ENCODE measurements at places on chromosomes 12 and 14. TPM values are rescaled to one million over a fixed set of nuclear protein-coding genes. Genes with fewer than 3 reads are reported as not detected.

GPR132 gene
- polyA plus RNA-seq = not detected

KRT85 gene
- polyA plus RNA-seq = not detected

LHX5 gene
- not detected for polyA plus RNA-seq

PLA2G1B gene
- not detected for polyA plus RNA-seq

SLC17A8 gene
- not detected for polyA plus RNA-seq

AKAP5 gene
- polyA plus RNA-seq = 0.28 TPM

OR6C2 gene
- not detected for polyA plus RNA-seq

DNA sequence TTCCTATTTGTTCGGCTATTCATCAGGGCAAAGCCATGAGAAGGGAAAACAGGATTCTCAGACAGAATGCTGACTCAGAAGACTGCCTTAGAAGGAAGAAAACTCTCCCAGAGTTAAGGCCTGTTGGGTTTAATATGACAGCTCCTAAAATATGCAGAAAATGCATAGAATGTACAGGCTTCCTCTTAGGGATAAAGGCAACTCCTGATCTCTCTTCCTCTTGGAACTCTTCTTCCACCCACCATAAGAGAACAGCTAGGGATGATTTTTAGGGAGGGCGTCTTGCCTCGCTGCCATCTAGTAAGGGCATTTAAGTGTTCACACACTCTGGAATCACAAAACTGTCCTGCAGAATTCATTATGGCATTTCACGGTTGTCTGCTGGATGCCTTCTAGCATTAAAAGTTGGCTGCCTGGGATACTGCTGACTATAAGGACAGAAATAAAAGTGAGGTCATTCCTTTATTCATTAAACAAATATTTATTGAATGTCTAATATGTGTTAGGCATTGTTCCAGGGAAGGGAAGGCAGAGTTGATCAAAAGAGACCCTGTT is 73.7 kb downstream of the DCAF5 start:
- DNase-seq = no peak
- H3K4me3 ChIP-seq = no peak overlapping the region
- peaks cover 21% of the 10 kb centered on the region for H3K36me3 ChIP-seq

DNA sequence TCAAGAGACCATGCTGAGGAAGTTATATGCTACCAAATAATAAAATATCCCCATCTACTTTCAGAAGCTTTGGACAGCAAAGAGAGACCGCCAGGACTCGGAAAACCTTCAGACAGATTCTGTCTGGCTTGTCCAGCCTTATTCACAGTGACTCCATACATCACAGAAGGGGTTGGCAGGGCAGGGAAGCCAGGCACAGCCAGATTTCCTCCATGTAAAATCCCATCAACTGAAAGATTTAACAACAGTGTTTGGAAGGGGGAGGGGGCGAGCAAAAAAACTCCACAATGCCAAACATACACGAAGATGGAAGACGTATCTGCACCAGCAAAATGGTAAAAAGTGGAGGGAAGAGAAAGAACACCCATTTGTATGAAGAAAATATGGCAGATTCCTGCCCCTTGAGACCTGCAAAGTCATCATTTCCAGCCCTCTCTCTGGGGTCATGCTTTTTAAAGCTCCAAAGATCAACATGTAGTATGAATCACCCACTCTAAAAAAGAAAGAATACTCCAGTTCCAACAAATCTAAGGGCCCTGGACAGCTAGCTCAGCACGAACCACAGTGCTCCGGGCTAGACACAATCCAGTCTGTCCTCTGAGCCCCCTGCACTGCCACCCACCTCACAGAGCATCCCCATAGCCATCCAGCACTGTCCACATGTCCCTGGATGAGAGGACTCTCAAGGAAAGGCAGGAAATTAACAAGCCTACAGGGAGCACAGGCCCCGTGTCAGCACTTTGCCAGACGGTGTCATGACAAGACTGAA is 116.4 kb downstream of the DICER1 start:
- H3K27ac ChIP-seq = no peak overlapping the region
- no peaks in the 10 kb centered on the region for H3K36me3 ChIP-seq
- no peak overlapping the region for H3K4me3 ChIP-seq
- H3K27me3 ChIP-seq = no peaks in the 10 kb centered on the region

GRCh38 chr12:131208425-131208824 is 254.7 kb downstream of the ADGRD1 start:
- no peak overlapping the region for H3K27ac ChIP-seq
- H3K4me1 ChIP-seq = no peaks in the 10 kb centered on the region
- H3K27me3 ChIP-seq = no peaks in the 10 kb centered on the region
- DNase-seq = no peak

GRCh38 chr12:129109174-129110001 is 256.1 kb downstream of the GLT1D1 start:
- H3K27ac ChIP-seq = no peak overlapping the region
- H3K36me3 ChIP-seq = no peaks in the 10 kb centered on the region
- no peak overlapping the region for H3K4me3 ChIP-seq
- no peaks in the 10 kb centered on the region for H3K27me3 ChIP-seq
- no peak for DNase-seq

DNA sequence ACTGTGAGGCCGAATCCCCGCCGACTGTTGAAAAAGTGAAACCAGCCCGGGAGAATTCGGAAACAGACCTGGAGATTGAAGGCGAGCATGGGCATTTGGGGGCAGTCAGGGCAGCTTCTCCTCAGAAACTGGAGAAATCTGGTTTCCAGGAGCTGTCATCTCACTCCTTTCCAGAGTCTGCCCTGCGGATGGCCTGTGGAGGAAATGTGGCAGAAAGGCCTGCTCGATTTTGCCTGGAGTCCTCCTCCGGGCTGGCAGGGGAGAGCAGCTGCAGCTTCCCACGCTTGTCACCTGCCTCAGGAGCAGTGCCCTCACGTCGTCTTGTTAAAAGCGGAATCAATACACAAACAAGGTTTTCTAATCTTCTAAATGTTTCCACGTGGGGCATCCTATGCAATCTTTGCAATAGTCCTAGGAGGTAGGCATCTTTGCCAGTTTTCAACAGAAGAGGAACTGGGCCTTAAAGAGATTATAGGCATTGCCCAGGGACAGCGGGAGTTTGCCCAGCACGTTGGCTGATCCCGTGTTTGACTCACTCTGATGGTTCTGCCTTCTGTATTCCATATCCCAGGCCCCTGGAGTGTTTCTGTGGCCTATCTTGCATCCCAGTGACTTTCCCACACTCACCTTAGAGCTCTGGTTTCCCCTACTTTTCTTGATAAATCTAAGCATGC is 2.3 kb downstream of the LRRC74A start:
- no peak overlapping the region for H3K27ac ChIP-seq
- no peak overlapping the region for H3K4me3 ChIP-seq
- H3K4me1 ChIP-seq = no peaks in the 10 kb centered on the region

DNA sequence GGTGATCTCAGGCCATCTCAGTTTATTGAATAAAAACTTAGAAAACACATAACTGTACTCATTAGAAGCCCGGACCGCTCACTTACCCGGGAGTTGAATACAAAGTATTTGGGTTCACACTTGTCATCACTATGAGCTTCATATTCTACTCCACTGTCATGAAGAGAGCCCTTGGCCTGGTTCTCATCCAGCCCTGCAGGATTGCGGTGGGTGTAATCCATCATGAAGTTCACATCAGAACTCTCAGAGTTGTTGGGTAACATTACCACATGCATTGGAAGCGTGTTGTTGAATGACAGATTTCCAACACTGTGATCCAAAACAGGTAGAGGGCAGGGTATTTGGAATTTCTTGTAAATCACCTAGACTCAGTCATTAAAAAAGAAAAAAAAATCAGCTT is 47.4 kb downstream of the SLC38A4 start:
- no peaks in the 10 kb centered on the region for H3K4me1 ChIP-seq
- no peak for DNase-seq
- no peak overlapping the region for H3K4me3 ChIP-seq
- peaks cover 78% of the 10 kb centered on the region for H3K36me3 ChIP-seq

GRCh38 chr12:118424884-118425283 is 48.5 kb downstream of the SUDS3 start:
- H3K36me3 ChIP-seq = no peaks in the 10 kb centered on the region
- no peaks in the 10 kb centered on the region for H3K27me3 ChIP-seq
- 0 out of 2 replicates have a peak, but pooled peaks cover 2% of the 10 kb centered on the region for H3K4me1 ChIP-seq
- no peak overlapping the region for H3K4me3 ChIP-seq

DNA sequence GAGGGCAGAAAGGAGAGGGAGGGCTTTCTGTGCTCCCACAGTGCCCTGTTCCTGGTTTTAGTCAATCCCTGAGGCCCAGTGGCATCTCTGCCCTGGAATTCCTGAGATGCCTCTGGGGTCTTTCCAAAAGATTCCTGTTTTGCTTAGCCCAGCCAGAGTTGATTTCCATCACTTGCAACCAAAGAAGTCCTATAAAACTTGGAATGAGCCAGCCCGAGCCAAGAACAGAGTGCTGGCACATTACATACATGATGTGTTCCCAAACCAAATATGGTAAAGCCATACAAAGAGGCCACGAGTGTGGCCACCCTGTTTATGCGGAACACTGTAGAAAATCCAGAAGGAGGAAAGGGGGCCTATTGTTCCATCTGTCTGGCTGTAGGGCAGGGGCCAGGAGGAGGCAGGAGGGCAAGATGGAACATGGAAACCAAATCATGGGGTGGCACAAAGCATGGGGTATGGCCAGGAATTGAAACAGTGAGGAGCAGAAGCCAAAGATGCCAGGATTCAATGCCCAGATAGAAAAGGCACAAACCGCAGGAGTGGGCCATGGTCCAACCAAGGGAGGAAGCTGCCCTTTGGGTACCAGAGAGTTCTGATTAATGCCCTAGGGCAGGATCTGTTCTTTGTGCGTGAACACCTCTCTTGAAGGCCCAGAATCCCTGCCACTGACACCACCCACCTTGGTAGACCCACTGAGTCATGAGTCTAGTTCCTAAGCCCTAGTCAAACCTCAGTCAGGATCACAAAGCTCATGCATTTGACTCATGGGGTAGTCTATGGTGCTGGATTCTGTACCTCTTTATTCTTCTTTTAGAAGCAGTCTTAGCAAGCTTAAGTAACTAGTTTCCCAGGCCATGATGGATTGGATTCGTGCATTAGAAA is 75.2 kb downstream of the LRRC74A start:
- no peaks in the 10 kb centered on the region for H3K27me3 ChIP-seq
- H3K4me3 ChIP-seq = no peak overlapping the region
- no peak for DNase-seq
- no peak overlapping the region for H3K27ac ChIP-seq
- H3K4me1 ChIP-seq = peaks cover 19% of the 10 kb centered on the region
- H3K36me3 ChIP-seq = no peaks in the 10 kb centered on the region

DNA sequence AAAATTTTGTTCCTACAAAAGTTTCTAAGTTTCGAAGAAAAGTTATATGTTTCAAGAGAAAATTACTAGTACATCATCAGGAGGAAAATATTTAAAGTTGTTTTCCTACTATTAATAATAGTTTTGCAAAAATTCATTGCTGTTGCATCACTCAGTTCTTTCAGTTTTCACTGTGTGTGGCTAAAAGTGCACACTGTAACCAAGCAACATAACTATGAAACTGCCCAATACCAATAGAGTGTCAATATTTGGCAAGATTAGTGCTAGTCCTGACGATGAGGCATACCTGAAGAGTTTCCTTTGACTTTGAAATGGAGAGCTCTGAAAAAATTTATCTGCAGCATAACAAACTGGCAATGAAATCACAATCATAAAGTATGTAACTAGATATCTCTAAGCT is 194.3 kb downstream of the CPNE8 start:
- no peak for DNase-seq
- H3K27ac ChIP-seq = no peak overlapping the region
- no peak overlapping the region for H3K4me3 ChIP-seq
- no peaks in the 10 kb centered on the region for H3K27me3 ChIP-seq
- no peaks in the 10 kb centered on the region for H3K36me3 ChIP-seq

DNA sequence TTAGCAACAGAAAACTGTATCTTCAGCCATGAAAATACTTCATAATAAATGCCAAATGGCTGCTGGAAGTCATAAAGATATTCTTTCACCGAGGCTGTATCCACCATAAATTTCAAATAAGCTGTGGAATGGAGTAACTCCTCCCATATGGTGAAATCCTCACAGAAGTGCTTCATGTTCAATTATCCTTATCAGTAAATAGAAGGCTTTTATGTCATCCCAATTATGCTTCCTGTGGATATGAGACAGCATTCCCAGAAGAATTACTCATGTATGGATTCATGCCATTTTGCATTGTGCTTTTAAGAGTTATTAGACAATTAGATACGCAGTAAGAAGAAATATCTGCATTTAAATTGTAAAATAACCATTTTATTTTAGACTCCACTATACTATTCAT is 99.0 kb downstream of the RTN1 start:
- DNase-seq = peak; percentile 50
- H3K27me3 ChIP-seq = no peaks in the 10 kb centered on the region
- no peak overlapping the region for H3K4me3 ChIP-seq
- no peaks in the 10 kb centered on the region for H3K36me3 ChIP-seq

- H3K27ac ChIP-seq = peak overlapping the region; percentile 73
- DNase-seq = no peak
- peaks cover 11% of the 10 kb centered on the region for H3K4me1 ChIP-seq
- no peak overlapping the region for H3K4me3 ChIP-seq
- no peaks in the 10 kb centered on the region for H3K36me3 ChIP-seq
- H3K27me3 ChIP-seq = no peaks in the 10 kb centered on the region
Measured at GRCh38 chr12:60191676-60192359, 596.0 kb downstream of the SLC16A7 start.

DNA sequence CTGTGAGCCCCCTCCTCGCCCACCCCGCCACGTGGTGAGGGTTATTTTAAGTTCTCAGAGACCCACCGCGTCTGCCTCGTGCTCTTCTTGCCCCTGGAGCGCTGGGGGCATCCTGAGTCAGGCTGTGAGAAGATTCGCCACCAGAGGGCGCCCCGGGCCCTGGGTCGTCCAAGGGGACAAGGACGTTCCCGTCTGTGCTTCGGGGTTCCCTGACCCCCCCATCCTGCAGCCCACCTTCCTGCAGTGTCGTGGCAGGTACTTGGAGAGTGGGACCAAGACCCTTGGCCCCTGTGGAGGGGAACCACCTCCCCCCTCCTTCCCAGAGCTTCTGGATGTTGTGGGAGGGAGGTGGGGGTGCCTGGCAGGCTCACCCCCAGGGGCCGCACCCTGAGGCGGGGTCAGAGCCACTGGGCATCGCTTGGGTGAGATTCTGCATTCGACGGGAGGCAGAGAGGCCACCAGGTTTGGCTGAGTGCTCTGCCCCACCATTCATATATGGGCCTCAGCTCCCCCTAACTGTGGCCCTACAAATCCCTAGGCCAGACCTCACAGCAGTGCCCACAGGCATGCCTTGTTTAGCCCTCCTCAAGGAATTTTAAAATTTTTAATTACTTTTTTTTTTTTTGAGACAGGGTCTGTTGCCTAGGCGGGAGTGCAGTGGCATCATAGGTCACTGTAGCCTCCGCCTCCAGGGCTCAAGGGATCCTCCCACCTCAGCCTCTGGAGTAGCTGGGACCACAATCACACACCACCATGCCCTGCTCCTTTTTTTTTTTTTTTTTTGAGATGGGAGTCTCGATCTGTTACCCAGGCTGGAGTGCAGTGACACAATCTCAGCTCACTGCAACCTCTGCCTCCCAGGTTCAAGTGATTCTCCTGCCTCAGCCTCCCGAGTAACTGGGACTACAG is 17.0 kb downstream of the RHOF start:
- H3K27ac ChIP-seq = no peak overlapping the region
- no peaks in the 10 kb centered on the region for H3K4me1 ChIP-seq
- H3K4me3 ChIP-seq = no peak overlapping the region
- H3K36me3 ChIP-seq = peaks cover 10% of the 10 kb centered on the region
- DNase-seq = peak; percentile 90
- no peaks in the 10 kb centered on the region for H3K27me3 ChIP-seq

- H3K27ac ChIP-seq = no peak overlapping the region
- no peak overlapping the region for H3K4me3 ChIP-seq
- no peak for DNase-seq
- H3K27me3 ChIP-seq = no peaks in the 10 kb centered on the region
- no peaks in the 10 kb centered on the region for H3K36me3 ChIP-seq
Measured at GRCh38 chr14:63972323-63972932, 119.6 kb downstream of the SYNE2 start.

All from SK-N-SH (cell line).